Ureter (tissue), 1 donor: ENCODE measurements at places on chromosomes 16 and 17. TPM values are rescaled to one million over a fixed set of nuclear protein-coding genes. Genes with fewer than 3 reads are reported as not detected.

DNA sequence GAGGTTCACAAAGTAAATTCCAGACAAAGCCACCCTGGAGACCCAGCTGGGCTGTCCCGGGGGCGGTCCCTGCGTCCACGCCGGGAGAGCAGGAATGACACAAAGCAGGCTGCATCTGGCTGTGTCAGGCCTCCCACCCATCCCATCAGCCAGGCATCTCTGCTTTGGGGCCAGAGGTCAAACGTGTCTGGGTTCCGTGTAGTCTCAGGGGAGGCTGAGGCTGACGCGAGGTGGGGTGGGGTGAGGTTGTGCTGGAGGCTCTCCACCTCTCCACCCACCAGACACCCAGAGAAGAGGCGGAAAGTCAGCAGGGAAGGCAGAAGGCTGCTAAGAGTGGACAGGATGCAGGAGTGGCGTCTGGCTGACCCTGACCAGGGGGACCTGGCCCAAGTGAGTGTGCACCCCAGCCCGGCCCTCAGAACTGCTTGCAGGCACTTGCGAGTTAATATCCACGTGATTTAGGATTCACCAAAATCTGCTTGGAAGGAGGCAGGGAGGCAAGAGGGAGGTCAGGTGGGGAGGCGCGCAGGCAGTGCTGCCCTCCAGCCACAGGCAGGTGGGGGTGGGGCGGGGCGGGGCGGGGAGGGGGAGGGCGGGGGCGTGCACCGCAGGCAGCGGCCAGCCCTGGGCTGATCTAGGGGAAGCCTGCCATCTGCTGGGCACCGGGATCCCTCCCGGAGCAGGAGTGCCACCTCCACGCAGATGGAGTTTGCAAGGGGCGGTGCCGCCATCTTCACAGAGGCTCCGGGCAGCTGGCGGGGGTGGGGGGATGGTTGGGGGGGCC lies 44.3 kb downstream of the TBC1D16 start:
- DNase-seq, result peak; percentile 87

- no peak for DNase-seq
Measured at GRCh38 chr16:19482291-19482690, 39.6 kb downstream of the GDE1 start.

DNA sequence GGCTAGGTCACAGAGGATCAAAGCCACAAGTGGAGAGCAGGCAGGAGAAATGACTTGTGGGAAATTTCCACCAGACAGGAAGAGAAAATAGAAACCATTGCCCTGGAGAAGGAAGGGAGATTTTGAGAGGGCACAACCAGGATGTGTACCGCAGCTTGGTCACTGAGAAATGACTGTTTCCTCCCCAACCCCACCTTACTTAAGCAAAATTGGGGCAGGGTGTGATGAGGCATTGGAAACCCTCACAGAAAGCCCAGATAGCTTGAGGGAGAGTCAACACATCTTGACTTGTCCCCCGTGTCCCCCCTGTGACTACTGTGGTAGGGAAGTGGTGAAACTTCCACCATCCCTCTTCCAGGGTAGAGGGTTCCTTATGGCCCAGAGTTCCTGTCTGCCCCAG lies 113.5 kb upstream of the FAM20A start:
- DNase-seq, result no peak

- DNase-seq, result no peak
Measured at GRCh38 chr16:61549327-61549726, 486.9 kb downstream of the CDH8 start.

GRCh38 chr17:46821482-46822387 lies 3.2 kb upstream of the WNT3 start:
- no peak for DNase-seq

DNA sequence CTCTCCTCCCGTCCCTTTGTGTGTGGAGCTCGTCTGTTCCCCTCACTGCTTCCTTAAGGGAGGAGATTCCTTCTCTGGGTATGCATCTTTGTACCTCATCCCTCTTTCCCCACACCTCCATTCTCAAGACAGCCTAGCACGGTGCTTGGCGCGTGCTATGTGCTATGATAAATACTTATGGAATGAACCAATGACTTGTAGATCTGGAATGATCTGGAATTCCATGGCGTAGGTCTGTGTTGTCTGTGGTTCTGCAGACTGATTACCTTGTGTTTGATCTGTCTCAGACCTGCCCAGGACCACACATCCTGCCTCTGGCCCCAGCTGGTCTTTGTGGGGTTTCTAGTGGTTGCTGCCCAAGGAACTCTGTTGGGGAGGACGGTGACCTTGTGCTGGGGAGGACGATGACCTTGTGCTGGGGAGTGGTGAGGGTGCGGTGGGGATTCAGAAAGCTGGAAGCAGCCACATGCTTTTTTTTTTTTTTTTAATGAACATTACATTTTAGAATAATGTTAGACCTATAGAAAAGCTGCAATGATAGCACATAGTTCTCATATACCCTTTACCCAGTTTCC lies 33.5 kb upstream of the ETV4 start:
- no peak for DNase-seq

GRCh38 chr16:56647641-56648431 lies 3.9 kb upstream of the MT1B start:
- DNase-seq, result no peak

- DNase-seq, result no peak
Measured at GRCh38 chr16:27365142-27366089, 36.6 kb upstream of the IL21R start.

The JPT2 gene
- 108 TPM for total RNA-seq

The TP53TG3D gene
- total RNA-seq, result not detected

The C16orf54 gene
- total RNA-seq, result 1.6 TPM

The ENPP7 gene
- 0.18 TPM for total RNA-seq

The VTN gene
- total RNA-seq, result 1.0 TPM
